Activated CD4-positive, alpha-beta memory T cell treated with anti-CD3 and anti-CD28 coated beads, Interleukin-2, amount 10 ng/mL, durations not matched to agents 7 days and 5 days (primary cell): ENCODE measurements at places on chromosomes 6 and 20.

DNA sequence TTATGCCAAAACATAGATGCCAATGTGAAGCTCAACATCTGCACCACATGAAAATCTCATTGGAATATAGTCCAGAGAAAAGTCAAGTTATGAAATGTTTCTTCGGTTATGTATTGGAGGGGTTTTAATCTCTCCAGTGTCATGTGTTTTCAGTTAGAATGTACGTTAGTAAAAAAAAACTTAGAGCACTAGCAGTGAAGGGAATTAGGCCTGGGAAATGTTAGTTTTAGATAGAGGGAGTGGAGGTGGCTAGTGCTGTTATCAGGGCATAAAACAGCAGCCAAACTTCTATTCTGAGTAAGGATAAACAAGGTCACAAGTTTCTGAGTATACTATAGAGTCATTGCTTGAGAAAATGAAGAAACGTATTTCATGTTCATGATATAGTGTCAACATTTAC is 42.9 kb downstream of the HDGFL1 start:
- no peak overlapping the region for H3K4me3 ChIP-seq
- no peaks in the 10 kb centered on the region for H3K4me1 ChIP-seq
- H3K36me3 ChIP-seq = no peaks in the 10 kb centered on the region

GRCh38 chr6:39777218-39777617 is 15.0 kb upstream of the DAAM2 start:
- no peak overlapping the region for H3K4me3 ChIP-seq
- H3K4me1 ChIP-seq = no peaks in the 10 kb centered on the region

DNA sequence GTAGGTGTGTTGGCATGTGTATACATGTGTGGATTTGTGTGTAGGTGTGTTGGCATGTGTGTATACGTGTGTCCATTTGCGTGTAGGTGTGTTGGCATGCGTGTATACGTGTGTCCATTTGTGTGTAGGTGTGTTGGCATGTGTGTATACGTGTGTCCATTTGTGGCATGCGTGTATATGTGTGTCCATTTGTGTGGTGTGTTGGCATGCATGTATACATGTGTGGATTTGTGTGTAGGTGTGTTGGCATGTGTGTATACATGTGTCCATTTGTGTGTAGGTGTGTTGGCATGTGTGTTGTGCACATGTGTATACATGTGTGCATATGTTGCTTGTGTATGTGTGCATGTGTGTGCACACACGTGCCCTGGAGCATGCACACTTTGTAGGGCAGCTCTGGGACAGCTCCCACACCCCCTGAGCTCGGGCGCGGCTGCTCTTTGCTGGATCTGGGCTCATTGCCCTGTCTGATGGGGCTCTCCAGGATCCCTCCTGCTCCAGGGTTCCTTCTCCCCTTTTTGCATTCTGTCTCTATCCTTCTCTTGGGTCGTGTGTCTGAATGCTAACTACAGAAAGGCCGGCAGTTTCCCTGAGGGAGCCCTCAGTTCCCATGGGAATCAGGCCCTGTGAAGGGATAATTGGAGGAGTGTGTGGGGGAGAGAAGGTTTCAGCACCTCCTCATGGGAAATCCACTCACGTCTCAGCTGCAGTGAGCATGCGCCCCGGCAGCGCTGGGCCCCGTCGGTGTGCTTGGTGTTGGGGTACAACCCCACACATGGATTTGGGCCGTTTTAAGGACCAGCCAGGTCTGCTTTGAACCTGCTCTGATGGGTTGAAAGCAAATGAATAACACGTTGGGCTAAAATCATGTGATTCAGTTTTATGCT is 102.0 kb downstream of the ERMARD start:
- no peaks in the 10 kb centered on the region for H3K4me1 ChIP-seq
- H3K27ac ChIP-seq = no peak overlapping the region
- no peaks in the 10 kb centered on the region for H3K36me3 ChIP-seq
- DNase-seq = no peak

- H3K4me3 ChIP-seq = no peak overlapping the region
- H3K4me1 ChIP-seq = peaks cover 76% of the 10 kb centered on the region
- H3K27ac ChIP-seq = peak overlapping the region; percentile 34
- H3K36me3 ChIP-seq = peaks cover 83% of the 10 kb centered on the region
- no peaks in the 10 kb centered on the region for H3K27me3 ChIP-seq
Observed at GRCh38 chr6:158718461-158719046, 68.7 kb downstream of the SYTL3 start.

GRCh38 chr6:96391776-96392360 is 129.7 kb upstream of the UFL1 start:
- H3K4me3 ChIP-seq = no peak overlapping the region
- no peak for DNase-seq
- H3K27ac ChIP-seq = no peak overlapping the region
- no peaks in the 10 kb centered on the region for H3K36me3 ChIP-seq
- H3K27me3 ChIP-seq = peaks cover 12% of the 10 kb centered on the region

DNA sequence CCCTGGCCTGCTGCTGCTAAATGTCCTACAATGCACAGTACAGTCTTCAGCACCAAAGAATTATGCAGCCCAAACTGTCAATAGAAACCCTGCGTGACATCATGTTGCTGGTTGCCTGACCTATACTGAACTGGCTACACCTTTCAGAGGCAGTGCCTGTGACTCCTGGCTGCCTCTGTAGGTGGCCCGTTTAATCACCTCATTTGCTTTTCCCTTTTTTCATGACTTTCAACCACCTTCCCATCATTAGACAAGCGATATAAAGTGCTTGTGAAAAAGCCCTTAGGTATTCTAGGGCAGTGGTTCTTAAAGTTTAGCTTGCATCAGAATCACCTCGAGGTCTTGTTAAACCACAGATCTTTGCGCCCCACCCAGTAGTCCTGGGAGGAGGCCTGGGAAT is 33.0 kb upstream of the RIPOR2 start:
- H3K36me3 ChIP-seq = peaks cover 37% of the 10 kb centered on the region
- no peak for DNase-seq
- H3K4me3 ChIP-seq = no peak overlapping the region
- H3K27me3 ChIP-seq = no peaks in the 10 kb centered on the region
- peaks cover 36% of the 10 kb centered on the region for H3K4me1 ChIP-seq
- H3K27ac ChIP-seq = no peak overlapping the region

GRCh38 chr6:167824591-167825331 is 1.9 kb upstream of the AFDN start:
- no peak for DNase-seq
- peaks cover 52% of the 10 kb centered on the region for H3K27me3 ChIP-seq
- H3K4me1 ChIP-seq = peaks cover 32% of the 10 kb centered on the region
- peak overlapping the region; percentile 36 for H3K4me3 ChIP-seq
- no peak overlapping the region for H3K27ac ChIP-seq

- H3K4me3 ChIP-seq = no peak overlapping the region
- H3K27me3 ChIP-seq = no peaks in the 10 kb centered on the region
- peaks cover 22% of the 10 kb centered on the region for H3K4me1 ChIP-seq
- DNase-seq = no peak
- no peak overlapping the region for H3K27ac ChIP-seq
- peaks cover 15% of the 10 kb centered on the region for H3K36me3 ChIP-seq
Observed at GRCh38 chr6:57087916-57088315, 2.1 kb upstream of the ZNF451 start.

DNA sequence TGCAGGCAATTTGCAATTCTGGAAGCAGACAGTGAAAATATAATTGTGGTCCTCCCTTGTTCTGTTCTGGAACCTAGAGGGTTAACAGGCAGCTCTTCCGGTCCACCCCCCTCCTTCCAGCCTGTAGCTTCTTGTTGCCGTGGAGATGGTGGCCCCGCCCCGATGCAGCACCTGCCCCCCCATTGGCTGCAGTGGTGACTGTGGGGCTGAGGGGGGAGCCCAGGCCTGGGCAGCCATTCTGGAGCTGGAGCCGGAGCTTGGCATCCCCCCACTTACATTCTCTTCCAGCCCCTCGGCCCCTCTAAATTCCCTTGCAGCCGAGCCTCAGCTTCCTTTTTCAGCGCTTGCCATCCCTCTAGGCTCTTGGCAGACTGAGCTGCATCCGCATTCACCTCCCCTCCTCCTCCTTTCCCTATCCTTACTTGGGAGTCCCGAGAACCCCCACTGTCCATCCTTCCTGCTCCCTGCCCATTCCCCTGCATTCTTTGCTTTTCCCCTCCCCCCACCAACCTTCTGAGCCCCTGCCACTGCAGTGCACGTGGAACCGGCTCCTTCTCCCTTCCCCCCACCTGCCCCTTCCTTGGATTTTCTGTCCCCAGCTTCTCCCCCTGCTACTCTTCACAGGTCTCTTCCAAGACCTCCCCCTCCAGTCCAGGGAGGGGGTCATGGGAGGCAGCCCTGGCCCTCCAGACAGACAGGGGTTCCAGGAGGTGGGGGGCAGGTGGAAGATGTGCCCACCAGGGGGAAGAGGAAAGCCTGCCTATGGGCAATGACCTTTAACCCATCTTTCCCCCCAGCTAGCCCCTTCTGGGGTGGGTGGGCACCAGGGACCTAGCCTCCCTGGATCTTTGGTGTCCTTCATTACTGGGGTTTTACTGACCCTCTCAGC is 11.4 kb downstream of the SYNGAP1 start:
- no peaks in the 10 kb centered on the region for H3K27me3 ChIP-seq
- peak; percentile 86 for DNase-seq
- H3K27ac ChIP-seq = peak overlapping the region; percentile 90

GRCh38 chr6:138307352-138307751 is 70.4 kb upstream of the SMIM28 start:
- peaks cover 4% of the 10 kb centered on the region for H3K27me3 ChIP-seq
- H3K4me1 ChIP-seq = no peaks in the 10 kb centered on the region
- no peak for DNase-seq
- no peak overlapping the region for H3K4me3 ChIP-seq
- H3K36me3 ChIP-seq = no peaks in the 10 kb centered on the region

DNA sequence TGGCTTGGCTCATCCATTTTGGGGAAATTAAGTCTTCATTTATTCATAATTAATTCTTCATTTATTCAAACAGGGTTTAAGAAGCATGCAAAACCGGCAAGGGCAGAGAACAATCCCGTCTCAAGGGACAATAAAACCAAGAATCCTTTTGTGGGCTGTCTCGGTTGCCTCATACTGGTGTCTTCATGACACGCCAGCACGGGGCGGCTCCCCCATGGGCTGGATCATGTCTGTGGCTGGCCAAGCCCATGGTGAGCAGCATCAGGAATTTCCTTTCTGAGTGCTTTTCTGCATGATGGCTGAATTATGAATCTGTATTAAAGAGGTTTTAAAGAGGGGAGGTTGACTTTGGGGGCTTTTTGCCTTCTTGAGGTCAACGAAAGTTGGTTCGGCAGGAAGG is 38.3 kb upstream of the DUSP22 start:
- H3K36me3 ChIP-seq = peaks cover under 1% of the 10 kb centered on the region
- H3K4me1 ChIP-seq = peaks cover 52% of the 10 kb centered on the region
- DNase-seq = no peak
- H3K4me3 ChIP-seq = no peak overlapping the region
- peaks cover 6% of the 10 kb centered on the region for H3K27me3 ChIP-seq

- H3K4me1 ChIP-seq = peaks cover 26% of the 10 kb centered on the region
- H3K27ac ChIP-seq = no peak overlapping the region
- H3K4me3 ChIP-seq = no peak overlapping the region
- peak; percentile 74 for DNase-seq
- H3K36me3 ChIP-seq = peaks cover 22% of the 10 kb centered on the region
Observed at GRCh38 chr6:160455541-160456213, 107.5 kb downstream of the SLC22A3 start.

- H3K4me3 ChIP-seq = no peak overlapping the region
- H3K27me3 ChIP-seq = no peaks in the 10 kb centered on the region
- no peaks in the 10 kb centered on the region for H3K36me3 ChIP-seq
- DNase-seq = no peak
- no peak overlapping the region for H3K27ac ChIP-seq
Observed at GRCh38 chr6:161493576-161494118, 219.8 kb upstream of the AGPAT4 start.

- H3K27me3 ChIP-seq = no peaks in the 10 kb centered on the region
- no peak overlapping the region for H3K4me3 ChIP-seq
- DNase-seq = no peak
- H3K27ac ChIP-seq = no peak overlapping the region
- peaks cover 19% of the 10 kb centered on the region for H3K36me3 ChIP-seq
- H3K4me1 ChIP-seq = no peaks in the 10 kb centered on the region
Observed at GRCh38 chr6:8054276-8054675, 9.9 kb downstream of the BLOC1S5 start.

- no peaks in the 10 kb centered on the region for H3K36me3 ChIP-seq
- H3K4me1 ChIP-seq = peaks cover 20% of the 10 kb centered on the region
- H3K27ac ChIP-seq = no peak overlapping the region
Observed at GRCh38 chr6:43091436-43091991, 15.4 kb downstream of the PTK7 start.

GRCh38 chr6:22145823-22146677 is 150.8 kb downstream of the PRL start:
- H3K27me3 ChIP-seq = peaks cover 24% of the 10 kb centered on the region
- no peak overlapping the region for H3K27ac ChIP-seq
- no peak for DNase-seq
- H3K4me3 ChIP-seq = no peak overlapping the region
- H3K4me1 ChIP-seq = no peaks in the 10 kb centered on the region
- no peaks in the 10 kb centered on the region for H3K36me3 ChIP-seq

DNA sequence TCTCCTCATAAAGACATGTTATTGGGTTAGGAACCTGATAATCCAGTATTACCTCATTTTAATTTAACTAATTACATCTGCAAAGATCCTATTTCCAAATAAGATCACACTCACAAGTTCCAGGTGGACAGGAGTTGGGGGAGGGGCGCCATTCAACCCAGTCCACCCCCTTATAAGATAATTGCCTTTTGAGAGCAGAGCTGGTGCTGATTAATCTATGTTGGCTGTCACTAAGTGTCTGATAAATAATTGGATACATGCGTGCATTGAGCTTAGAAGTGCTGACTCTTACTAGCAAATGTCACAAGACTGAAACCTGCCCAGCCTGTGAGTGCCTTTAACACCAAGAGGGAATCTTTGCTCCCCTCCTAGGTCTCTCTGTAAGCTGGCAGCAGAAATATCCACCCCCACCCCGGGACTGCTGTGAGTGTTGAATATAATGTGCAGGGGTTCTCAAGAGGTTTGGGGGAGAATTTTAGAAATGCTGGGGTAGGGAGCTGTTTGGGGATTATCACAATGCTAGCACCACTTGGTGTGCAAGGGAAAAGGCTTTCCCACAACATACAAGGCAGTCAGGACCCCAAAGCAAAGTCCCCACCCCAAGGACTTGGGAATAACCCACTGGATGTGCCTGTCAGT is 87.5 kb downstream of the ANKRD60 start:
- H3K27ac ChIP-seq = no peak overlapping the region
- H3K36me3 ChIP-seq = no peaks in the 10 kb centered on the region
- peaks cover 18% of the 10 kb centered on the region for H3K27me3 ChIP-seq
- no peak overlapping the region for H3K4me3 ChIP-seq
- peak; percentile 8 for DNase-seq

DNA sequence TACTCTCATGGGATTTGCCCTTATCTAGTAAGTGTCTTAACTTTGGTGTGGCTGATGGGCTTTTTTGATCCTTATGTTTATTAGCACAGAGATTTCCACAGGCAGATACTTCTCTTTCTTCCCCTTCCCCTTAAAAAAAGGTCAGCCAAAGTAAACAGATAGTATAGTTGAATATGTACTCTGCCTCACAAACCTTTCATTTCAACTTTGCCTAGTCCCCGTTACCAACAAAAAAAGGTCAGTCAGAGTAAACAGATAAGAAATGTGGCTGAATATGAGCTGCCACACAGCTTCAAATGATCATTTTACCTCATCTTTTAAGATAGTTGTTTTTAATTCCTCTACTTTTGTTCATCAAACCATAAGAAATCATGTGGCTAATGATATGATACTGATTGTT is 34.1 kb upstream of the SLC35D3 start:
- no peaks in the 10 kb centered on the region for H3K27me3 ChIP-seq
- DNase-seq = no peak
- H3K4me1 ChIP-seq = peaks cover 15% of the 10 kb centered on the region
- no peaks in the 10 kb centered on the region for H3K36me3 ChIP-seq
- no peak overlapping the region for H3K27ac ChIP-seq

GRCh38 chr20:23655491-23656211 is 17.9 kb upstream of the CST3 start:
- H3K27ac ChIP-seq = no peak overlapping the region
- H3K4me3 ChIP-seq = no peak overlapping the region
- H3K36me3 ChIP-seq = no peaks in the 10 kb centered on the region
- no peak for DNase-seq
- no peaks in the 10 kb centered on the region for H3K4me1 ChIP-seq
